Activated CD8-positive, alpha-beta T cell treated with anti-CD3 and anti-CD28 coated beads for 36 hours (primary cell): ENCODE measurements at places on chromosomes 7 and 10. TPM values are rescaled to one million over a fixed set of nuclear protein-coding genes. Genes with fewer than 3 reads are reported as not detected.

CTAGE4 gene
- 0.87 TPM for total RNA-seq

DNA sequence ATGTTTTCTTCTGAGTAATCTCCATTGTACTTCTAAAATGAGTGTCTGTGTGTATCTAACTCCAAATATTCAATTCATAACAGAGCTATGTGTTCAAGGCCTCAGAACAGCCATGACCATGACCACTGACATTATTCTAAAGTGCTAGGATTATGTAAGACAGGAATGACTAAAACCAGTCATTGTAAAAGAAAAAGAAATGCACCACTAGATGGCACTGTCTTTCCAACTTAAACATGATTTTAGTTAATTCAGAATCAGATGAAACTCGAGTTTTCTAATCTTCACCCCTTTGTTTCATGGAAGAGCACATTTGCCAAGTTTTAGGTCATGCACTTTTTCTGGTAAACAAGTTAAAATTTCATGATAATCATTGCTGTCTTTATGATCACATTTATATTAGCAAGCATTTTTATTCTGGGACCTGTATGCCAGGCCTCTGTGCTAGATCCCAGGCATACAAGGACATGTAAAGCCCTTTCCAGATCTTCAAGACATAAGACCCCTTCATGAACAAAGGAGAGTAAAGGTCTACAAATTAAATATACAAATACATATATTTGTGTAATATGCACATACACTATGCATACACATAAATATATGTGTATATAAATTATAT, 26.1 kb upstream of the RSU1 start:
- DNase-seq, result no peak

DNA sequence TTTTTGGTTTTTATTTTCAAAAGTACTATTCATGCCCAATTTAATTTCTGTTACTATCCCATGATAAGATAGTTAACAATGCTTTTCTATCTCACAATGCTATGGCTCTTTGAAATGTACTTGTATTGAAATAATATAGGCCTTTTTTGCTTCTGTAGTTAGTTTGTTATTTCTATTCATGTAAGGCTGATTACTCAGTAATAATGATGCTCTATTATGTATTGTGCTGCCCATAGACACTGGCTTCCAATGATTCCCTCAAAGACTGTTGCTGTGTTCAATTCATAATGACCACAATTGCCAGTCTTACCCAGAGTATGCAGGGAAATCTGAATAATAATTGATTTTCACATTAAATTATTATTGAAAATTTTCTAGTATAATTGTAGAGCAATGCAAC, 155.5 kb upstream of the POT1 start:
- no peak for DNase-seq

- DNase-seq, result peak; percentile 40
These were observed 72.7 kb downstream of the LHPP start for GRCh38 chr10:124534231-124534798.

- no peak for DNase-seq
These were observed 573.0 kb upstream of the IGFBP3 start for GRCh38 chr7:46494028-46494427.
